AG09319 (cell line): ENCODE measurements at places on chromosomes 2 and 18.

- DNase-seq = no peak
Observed at GRCh38 chr2:69620870-69621269, 22.7 kb downstream of the AAK1 start.

DNA sequence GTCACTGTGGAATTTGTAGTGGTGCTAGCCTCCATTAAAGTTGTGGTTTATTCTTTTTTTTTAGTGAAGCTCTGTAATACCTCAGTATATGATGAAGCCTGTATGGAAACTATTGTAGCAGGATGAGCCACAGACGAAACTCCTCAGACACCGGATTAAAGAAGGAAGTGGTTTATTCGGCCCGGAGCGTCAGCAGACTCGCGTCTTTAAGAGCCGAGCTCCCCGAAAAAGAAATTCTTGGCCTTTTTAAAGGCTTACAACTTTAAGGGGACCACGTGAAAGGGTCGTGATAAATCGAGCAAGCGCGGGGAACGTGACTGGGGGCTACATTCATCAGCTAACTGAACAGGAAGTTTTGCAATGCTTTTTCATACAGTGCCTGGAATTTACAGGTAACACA, 8.1 kb upstream of the CCL20 start:
- no peak for DNase-seq

DNA sequence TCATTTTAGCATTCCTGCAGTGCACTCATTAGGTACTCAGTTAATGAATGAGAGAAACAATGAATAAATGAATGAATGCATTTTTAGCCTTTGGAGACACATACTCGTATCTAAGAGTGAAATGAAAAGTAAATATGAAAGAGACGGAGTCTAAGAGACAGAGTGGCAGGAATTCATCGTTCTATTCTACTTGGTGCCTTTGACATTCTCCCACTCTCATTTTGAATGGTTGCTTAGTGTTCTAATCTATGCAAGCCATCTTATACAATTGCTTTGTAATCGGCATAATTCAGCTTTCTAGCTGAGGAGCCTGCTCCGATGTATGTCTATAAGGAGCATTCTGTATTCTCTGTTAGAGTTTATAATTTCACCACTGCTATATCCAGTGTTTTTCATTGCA, 554.9 kb downstream of the PLCL1 start:
- no peak for DNase-seq

DNA sequence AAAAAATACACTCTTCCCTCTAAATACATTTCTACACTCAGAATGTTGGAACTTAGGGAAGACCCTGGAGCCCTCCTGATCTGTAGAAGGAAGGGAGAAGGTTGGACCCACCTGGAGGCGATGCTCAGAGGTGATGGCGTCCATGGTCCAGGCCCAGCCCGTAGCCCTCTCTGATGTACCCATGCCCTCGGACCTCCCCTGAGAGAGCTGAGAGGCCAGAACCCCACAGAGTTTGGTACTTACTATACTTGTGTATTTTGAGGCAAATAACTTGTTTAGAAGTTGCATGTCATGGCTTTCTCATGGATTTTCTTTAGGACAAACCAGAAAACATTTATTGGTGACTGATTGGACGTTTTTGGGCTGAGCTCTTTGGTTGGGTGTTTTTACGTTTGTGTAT, 10.5 kb downstream of the CTDP1 start:
- DNase-seq = no peak

DNA sequence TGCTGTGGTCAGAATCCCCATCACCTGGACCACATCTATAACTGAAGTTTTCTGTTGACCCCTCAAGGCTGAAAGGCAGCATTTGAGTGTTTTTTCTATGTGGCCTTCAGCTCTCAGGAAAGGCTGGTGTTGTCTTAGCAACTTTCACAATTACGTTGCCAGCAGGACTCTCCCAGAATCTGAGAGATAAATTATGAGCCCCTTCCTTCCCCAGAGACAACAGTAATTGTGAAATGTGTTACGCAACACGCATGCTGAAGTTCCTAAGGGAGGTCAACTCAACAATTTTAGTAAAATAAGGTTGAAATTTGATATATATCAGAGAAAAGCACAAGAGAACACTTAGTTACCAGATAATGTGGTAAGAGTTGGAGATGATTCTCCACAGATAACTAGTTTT, 216.5 kb upstream of the SLC8A1 start:
- DNase-seq = no peak

- no peak for DNase-seq
Observed at GRCh38 chr18:48754993-48755473, 195.7 kb downstream of the SMAD7 start.

GRCh38 chr2:240579771-240580614, 6.5 kb upstream of the CAPN10 start:
- DNase-seq = peak; percentile 70

DNA sequence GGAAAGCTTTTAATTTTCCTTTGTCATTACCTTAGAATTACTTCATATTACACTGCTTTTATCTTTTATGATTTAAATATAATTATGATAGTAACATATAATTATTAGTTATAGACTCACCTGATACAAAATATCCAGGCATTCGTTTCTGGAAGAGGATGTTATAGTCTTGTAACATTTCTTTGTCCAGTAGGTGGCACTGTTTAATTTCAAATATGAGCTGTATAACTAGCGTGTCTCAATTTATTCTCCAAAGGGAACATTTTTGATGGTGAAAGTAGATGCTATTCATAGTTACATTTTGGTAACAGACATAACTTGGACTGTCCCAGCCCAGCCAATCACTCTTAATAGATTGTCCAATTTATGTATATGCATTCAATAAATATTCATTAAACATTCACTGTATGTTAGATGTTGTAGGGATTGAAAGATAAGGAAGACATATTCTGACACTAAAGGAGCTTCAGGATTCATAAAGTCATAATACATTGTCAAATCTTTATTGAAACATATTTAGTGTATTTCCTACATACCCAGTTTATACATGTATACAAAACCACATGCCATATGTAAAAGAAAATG, 19.2 kb downstream of the DAW1 start:
- no peak for DNase-seq

GRCh38 chr18:63238693-63239075, 80.9 kb downstream of the BCL2 start:
- DNase-seq = no peak

- DNase-seq = no peak
Observed at GRCh38 chr2:215277944-215278343, 33.9 kb upstream of the ATIC start.

- no peak for DNase-seq
Observed at GRCh38 chr2:124080281-124081153, 55.4 kb downstream of the CNTNAP5 start.

DNA sequence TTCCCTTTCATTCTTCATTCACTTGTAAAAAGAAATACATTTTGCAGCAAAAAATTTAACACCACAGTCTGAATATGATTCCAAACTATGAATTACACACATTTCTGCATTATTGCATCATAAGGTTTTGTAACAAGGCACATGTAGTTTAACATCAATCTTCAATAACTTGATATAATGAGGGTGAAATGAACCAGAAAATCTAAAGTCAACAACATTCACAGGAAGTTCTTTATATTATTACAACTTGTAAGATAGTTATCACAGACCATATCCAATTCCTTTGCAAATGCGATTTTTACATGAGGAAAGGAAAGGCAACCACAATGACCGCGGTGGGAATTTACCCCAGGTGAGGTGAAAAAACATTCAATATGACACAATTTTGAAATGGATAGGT, 213.3 kb downstream of the NAPG start:
- DNase-seq = no peak

DNA sequence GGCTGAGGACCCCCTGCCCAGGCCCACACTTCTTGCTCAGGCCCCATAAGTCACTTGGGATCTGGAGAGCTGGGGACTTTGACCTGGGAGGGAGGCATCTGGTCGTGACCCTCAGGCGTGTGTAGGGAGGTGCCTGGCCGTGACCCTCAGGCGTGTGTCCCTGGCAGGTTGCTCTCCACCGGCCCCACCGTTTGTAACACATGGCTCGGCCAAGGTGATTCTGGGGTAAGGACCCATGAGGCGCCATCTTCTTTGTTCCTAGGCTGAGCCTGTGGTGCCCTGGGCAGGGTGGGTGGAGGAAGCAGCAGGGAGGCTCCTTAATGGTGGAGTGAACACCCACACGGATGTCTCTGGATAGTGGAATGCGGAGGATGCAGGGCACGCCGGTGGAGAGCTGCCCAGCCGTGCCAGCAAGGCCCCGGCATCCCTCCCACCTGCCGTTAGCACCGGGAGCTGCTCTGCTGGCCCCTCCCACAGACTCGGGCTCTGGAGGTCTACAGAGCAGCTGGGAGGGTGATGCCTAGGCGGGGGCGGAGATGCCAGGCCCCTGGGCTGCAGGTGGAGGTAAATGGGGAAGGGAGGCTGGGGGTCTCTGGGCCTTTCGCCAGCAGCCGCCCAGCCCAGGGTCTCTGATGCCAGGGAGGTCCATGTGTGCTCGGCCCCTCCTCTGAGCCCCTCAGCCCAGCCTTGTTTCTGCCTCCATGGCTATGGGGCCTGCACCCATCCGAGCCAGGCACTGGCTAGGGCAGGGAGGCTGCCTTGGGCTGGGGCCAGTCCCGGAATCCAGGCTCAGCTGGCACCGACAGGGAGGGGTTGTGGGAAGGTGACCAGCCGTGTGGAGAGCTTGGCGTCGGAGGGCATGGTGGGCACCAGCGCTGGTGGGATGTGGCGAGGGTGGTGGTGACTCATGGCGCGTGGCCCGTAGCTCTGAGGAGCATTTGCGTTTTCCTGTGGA, 1.1 kb upstream of the GAL3ST2 start:
- DNase-seq = no peak

DNA sequence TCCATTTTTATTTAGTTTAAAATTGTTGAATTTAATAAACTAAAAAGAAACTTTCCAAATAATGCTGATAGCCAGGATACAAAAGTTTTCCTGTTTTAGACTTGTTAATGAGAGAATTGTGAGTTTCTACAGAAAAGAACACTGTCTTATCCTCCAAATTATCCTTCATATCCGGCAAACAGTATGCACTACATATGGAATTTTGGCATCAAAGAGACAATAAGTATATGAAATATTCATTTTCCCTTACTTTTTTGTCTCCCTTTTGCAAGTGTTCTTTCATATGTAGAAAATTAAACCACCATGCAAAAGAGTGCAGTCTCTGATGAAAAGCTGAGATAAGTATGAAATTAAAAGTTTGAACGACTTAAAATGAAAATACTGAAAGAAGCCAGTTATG, 159.4 kb downstream of the UBE2E3 start:
- DNase-seq = no peak

- no peak for DNase-seq
Observed at GRCh38 chr2:105237045-105237765, 4.3 kb upstream of the GPR45 start.

DNA sequence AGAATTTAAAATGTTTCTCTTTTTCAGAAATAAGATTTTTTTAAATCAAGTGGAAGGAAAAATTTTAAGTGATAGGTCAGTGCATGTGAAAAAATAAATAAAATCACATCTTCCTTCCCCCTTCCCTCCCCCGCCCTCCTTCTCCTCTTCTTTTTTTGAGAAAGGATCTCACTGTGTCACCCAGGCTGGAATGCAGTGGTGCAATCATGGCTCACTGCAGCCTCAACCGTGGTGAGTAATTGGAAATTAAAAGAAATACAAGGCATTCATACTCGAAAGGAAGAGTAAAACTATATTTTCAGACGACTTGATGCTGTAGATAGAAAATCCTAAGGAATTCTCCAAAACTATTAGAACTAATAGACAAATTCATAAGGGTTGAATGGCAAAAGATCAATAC, 16.9 kb upstream of the CRACDL start:
- DNase-seq = no peak

DNA sequence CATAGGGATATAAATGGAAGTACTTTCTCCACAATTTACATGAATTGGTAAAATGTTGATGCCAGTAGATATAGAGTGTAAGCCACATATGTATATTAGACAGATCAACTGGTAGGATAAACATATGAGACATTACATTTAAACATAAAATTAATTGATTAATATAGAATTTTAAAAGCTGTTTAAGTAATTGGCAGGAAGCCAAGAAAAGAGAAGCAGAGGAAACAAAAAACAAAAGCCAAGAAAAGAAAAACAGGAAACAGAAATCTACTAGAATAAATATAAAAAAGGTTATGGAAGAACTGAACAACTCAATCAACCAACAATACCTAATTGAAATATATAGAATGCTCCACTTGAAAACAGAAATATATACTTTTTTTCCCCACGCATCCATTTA, 920.1 kb upstream of the TMEFF2 start:
- DNase-seq = no peak

GRCh38 chr2:111106706-111107105, 14.0 kb upstream of the BCL2L11 start:
- no peak for DNase-seq

GRCh38 chr2:69755862-69756467, 14.0 kb downstream of the ANXA4 start:
- peak; percentile 59 for DNase-seq

GRCh38 chr2:10864251-10864650, 47.5 kb upstream of the KCNF1 start:
- no peak for DNase-seq

- no peak for DNase-seq
Observed at GRCh38 chr2:192314800-192315481, 120.2 kb upstream of the TMEFF2 start.

GRCh38 chr2:98698896-98699295, 32.0 kb downstream of the MGAT4A start:
- DNase-seq = no peak

DNA sequence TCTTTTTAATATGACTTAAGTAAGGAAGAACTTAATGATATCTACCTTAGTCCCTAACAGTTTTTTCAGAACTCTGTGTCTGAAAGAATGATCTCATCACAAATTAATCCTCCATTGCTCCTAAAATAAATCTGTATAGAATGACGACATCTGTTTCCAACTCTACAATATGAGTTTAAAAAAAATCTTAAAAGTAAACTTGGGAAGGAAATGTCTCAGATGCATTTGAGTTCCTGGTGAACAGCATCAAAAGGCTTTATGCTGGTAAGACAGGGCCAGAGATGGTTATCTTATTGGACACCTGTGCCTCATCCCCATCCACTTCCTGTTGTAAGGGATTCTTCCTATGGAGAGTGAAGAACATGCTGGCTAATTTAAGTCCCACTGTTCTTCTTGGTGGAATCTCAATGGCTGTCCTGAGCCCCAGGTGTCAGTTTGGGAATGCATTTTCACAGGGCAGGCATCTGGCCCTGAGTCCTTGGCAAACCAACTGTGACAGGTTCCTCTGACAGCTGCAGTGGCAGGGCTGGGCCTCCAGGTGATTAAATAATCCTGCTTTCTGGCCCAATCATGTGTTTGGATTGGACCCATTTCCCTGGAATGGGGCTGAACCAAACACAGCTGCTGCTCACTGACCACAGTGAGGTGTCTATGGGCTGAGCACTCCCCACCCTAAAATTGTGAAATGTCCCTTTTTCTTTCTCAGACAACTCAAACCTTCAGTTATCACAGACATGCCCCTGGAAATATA, 12.9 kb upstream of the NCKAP5 start:
- no peak for DNase-seq
